ENCODE measurements at places on chromosomes 2 and 18.

DNA sequence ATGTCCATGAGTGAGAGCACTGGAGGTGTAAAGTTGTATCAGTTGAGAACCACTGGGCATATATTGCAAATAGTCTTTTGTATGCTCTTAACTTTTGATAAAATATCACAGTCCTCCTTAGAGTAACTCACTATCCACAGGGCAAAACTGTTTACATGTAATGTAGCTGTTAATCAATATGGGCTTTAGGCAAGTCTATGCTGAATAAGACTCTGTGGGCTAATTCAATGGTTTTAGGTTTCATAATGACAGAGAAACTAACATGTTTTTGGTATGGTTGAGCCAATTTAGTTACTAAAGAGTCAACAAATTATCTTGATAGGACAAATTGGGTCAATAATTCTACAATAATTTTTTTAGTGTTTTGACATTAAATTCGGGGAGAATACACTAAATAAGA is 1134.9 kb upstream of the FAM98A start:
- no peak for DNase-seq

- peak; percentile 65 for DNase-seq
These were observed 8.7 kb downstream of the FAM178B start for GRCh38 chr2:96977631-96978195.

DNA sequence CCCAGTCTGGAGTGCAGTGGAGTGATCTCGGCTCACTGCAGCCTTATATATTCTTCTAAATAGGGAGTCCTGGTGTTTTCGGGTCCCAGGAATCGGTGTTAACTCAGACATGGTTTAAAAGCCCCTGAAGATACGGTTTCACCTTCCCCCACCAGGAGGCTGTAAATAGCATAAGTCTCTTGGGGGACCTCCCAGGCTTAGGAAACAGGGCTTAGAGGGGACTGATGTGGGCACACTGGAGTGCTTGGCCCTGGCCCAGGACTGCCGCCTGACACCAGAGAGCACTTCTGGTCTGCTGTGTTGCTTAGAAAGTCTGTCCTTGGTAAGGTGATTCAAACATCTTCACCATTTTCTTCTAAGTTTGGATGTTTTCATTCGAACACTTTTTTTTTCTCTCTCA is 39.7 kb upstream of the MAP4K4 start:
- DNase-seq = no peak

DNA sequence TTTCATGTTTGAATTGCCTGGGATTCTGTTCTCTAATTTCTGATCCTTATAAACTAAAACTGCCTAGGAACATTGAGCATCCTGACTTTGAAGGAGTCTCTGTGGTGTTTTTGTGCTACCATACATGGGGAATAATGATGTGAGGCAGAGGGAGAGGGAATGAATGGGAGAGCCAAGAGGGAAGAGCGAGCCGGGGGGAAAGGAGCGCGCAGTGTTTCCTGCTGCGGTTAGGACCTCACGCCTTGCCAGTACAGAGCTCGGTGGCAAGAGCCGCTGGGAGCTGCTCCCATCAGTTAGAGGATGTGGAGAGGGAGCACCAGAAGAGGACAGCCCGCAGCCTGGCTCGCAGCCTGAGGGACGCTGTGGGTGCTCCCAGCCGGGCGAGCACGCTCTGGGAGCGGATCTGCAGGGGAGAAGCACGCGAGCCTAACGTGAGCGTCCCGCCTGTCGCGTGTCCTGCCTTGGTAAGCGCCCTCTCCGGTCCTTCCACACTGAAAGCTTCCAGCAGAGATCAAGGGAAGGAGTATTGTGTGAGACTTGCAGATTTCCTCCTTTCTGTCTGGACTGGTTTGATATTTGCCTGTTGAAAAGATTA is 114.7 kb downstream of the FAM210A start:
- peak; percentile 30 for DNase-seq

GRCh38 chr2:208265371-208265800 is 669 bp upstream of the PIKFYVE start:
- peak; percentile 42 for DNase-seq

GRCh38 chr2:170950221-170950761 is 21.2 kb downstream of the GORASP2 start:
- DNase-seq = no peak

DNA sequence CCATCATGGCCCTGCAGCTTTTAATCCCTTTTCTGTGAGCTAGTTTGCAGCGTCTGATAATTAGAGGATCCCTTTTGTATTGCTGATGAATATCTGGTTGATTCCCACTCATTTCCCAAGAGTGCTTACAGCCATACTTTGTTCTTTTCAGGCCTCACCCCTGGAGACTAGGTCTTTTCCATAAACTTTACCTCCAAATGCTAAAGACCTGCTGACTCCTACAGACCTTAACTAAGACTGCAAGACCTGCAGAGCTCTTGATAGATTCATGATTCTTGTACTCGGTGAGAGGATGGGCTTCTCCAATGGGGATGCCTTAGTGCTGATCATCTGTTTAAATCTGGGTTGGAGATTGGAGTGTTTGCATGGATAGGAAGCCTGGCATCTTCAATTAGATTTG is 33.1 kb upstream of the DYNAP start:
- no peak for DNase-seq

DNA sequence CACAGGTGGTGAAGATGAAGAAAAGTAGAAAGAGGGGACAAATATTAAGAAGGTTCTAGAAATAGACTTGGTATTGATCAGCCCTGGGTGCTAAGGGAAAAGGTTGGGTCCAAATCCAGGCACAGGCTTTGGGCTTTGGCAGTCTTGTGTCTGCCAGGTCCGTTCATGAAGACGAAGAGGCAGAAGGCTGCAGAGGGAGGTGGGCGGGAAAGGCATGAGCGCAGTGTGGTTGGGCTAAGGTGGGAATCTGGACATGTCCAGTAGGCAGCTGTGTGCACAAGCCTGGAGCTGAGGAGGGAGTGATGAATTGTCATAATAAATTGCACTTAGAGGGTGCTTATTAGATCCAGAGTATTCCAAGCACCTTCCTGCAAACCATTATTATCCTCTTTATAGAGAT is 105.7 kb upstream of the TEX51 start:
- no peak for DNase-seq

GRCh38 chr2:27158468-27158867 is 9.7 kb downstream of the TCF23 start:
- no peak for DNase-seq

DNA sequence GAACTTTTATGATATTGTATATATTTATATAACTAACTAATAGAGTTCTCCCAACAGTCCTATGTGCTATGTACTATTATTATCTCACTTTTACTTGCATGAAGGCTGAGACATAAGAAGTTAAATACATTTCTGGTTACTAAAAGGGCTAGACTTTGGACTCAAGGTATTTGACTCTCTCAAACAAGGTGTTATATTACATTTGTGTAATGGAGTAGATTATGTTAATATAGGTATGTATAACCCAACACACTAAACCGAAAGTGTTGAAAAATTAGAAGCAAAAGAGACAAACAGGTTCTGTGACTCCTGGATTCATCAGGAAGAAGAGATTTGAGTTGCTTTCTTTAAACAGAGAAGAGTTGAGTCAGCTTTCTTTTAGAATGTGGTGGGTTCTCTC is 733.6 kb upstream of the ZEB2 start:
- no peak for DNase-seq

DNA sequence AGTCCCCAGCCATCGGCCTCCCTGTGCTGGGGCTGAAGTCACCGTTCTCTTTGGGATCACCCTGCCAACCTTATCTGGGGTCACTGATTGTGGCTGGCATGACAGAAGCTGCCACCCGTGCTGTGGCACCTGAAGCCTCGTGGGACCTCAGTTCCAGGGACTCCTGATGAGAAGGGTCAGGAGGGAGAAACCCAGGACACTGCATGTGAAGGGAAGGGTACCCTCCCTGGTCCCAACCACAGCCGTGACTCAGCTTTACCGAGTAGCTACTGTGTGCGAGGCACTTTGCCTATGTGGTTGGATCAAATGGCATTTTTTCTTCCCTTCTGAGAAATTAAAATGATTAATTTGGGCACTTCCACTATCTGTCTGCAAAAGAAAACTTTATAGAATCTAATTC is 64.4 kb downstream of the SP110 start:
- DNase-seq = no peak

- no peak for DNase-seq
These were observed 5.3 kb upstream of the MC4R start for GRCh38 chr18:60377778-60378469.

GRCh38 chr2:23745726-23746105 is 181.2 kb downstream of the ATAD2B start:
- DNase-seq = peak; percentile 12

- DNase-seq = no peak
These were observed 371.9 kb upstream of the TNP1 start for GRCh38 chr2:217231724-217232123.

GRCh38 chr2:30405260-30405605 is 41.8 kb upstream of the LCLAT1 start:
- no peak for DNase-seq

- peak; percentile 85 for DNase-seq
These were observed 7.2 kb upstream of the PROC start for GRCh38 chr2:127410871-127411652.

DNA sequence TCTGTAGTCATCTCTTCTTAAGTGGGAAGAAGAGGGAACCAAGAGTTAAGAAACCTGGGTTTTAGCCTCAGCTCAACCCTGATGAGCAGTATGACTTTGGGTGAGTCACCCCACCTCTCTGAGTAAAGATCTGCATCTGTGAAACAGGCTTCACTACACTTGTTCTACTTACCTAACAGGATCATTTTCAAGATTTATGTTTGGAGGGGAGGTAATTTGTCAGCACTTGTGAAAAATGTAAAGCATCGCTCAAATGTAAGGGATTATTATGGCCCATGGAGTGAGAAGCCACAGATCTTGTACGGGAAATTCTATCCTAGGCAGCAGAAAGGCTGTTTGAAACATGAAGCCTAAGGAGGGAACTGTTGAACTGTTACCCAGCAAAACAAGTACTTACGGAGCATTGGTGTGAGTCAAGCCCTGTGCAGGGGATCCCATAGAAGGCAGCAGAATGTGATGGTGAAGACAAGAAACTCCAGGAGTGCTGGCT is 160.6 kb downstream of the PRKCE start:
- peak; percentile 54 for DNase-seq

DNA sequence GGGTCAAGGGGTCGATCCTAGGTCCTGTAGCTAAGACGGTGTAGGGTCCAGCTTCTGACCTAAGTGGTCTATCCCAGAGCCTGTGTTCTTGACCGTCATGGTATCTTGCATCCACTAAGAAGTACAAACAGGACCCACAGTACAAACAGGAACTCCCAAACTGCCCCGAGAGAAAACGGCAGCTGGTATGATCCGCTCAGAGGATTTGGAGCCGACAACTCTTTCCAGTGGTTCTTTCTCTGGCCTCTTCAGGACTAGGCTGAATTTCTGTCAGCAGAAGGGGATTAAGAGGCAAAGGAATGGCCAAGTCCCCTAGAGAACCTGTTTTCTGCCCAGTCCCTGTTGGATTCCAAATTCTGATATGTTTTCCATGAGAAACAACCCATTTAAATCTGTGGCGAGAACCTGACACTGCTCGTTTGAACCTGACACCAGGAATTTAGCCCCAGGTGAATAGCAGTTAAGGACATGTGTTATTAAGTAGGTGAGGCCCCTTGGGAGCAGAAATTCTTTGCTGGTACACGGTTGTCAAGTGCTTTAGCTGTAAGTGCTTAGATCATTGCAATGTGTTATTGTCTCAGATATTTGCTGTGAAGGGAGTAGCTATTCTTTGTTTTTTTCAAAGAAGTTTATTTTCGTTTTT is 50.5 kb upstream of the TXNDC2 start:
- DNase-seq = no peak

- DNase-seq = peak; percentile 79
These were observed 54.0 kb upstream of the GPR45 start for GRCh38 chr2:105187531-105187930.

DNA sequence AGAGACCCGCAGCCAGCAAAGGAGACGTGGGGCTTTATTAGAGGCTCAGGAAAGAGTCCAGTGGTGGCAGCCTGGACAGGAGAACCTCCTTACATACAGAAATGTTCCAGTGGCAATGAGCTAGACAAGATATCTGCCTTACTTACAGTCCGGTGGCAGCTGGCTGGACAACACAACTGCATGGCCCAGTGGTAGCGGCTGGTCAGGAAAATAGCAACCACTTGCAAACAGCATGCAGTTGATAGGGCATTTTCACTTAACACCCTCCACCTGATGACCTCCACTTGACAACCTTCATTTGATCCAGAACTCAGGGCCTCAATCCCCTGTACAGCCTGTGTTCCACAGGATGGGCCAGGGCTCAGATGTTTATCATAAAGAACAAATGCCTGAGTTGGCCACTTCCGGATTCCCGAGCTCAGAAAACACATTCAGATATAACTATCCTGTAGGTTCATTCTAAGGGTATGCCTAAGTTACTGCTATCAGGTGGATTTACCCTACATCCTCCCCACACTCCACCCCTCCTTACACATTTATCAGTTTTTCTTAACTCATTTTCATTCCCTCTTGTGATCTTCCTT is 63.3 kb upstream of the ITPRID2 start:
- DNase-seq = peak; percentile 19

GRCh38 chr2:37375741-37376288 is 31.4 kb downstream of the QPCT start:
- no peak for DNase-seq

- DNase-seq = peak; percentile 6
These were observed 370.9 kb upstream of the ZEB2 start for GRCh38 chr2:144890828-144891227.

DNA sequence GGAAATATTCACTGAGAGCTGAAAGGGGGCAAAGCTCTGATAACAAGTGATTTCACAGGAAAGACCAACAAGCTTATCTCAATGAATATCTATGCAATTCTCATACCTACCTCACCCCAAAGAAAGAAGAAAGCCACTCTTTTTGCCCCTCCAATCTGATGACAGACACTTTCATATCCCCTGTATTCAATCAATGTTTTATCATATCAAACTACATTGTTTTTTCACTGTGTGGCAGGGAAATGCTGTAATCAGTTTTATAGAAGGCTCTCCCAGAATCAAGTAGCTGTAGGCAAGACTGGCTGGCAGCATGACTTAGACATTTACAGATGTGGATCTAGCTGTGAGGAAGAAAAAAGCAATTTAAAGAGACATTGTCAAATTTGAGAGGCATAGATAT is 81.3 kb upstream of the PIK3C3 start:
- no peak for DNase-seq

- DNase-seq = no peak
These were observed 9.9 kb downstream of the ALPP start for GRCh38 chr2:232388324-232388891.

GRCh38 chr2:38602136-38602731 is 494 bp downstream of the HNRNPLL start:
- no peak for DNase-seq

DNA sequence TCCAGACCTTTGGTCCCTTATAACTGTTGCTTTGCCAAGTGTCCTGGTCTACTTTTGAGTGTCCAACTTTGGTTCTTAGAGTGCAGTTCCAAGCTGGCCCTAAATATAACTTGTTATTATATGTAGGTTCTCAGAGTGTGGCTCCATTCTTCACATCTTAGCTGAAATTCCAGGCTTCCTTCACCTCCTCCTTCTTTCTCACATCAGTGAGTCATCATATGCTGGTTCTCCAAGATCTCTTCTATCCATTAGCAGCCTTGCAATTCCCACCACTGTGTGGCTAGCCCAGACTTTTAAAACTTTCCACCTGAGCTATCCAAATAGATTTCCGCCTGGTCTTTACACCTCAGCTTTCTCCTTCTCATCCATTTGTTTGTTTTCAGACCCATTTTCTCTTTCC is 12.6 kb upstream of the CXCR4 start:
- DNase-seq = no peak

GRCh38 chr18:21826641-21827302 is 86.2 kb downstream of the MIB1 start:
- DNase-seq = no peak
